ENCODE measurements at places on chromosomes 1 and 21.

- DNase-seq = no peak
These were observed 117.6 kb downstream of the PTGER3 start for GRCh38 chr1:70930062-70930461.

GRCh38 chr1:202568410-202568809 lies 141.8 kb downstream of the SYT2 start:
- DNase-seq = no peak

- no peak for DNase-seq
These were observed 2.6 kb upstream of the SH3GLB1 start for GRCh38 chr1:86701731-86702130.

DNA sequence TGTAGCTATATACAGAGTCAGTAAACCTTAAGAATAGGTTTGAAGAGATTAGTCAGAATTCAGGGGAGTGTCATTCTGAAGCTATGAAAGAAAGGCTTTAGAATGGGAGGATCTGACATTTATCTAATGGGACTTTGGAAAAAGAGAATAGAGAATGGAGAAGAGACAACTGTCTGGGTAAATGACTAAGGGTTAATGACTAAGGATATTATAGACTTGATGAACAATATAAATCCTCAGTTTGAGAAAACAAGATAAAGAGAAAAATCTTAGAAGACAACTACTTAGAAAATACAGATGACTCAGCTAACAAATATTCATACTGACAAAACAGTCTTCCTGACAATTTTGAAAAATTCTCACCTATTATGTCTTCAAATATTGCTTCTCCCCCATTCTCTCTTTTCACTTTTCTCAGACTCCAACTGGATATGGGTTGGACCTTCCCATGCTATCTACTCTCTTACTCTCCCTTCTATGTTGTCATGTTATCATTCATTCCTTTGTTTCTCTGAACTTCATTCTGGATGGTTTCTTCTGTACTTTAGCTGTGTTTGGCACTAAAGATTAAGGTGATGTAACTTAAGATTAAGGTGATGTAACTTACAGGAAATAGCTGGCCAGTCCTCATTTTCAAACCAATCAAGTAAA lies 20.4 kb downstream of the SLC16A1 start:
- DNase-seq = no peak

DNA sequence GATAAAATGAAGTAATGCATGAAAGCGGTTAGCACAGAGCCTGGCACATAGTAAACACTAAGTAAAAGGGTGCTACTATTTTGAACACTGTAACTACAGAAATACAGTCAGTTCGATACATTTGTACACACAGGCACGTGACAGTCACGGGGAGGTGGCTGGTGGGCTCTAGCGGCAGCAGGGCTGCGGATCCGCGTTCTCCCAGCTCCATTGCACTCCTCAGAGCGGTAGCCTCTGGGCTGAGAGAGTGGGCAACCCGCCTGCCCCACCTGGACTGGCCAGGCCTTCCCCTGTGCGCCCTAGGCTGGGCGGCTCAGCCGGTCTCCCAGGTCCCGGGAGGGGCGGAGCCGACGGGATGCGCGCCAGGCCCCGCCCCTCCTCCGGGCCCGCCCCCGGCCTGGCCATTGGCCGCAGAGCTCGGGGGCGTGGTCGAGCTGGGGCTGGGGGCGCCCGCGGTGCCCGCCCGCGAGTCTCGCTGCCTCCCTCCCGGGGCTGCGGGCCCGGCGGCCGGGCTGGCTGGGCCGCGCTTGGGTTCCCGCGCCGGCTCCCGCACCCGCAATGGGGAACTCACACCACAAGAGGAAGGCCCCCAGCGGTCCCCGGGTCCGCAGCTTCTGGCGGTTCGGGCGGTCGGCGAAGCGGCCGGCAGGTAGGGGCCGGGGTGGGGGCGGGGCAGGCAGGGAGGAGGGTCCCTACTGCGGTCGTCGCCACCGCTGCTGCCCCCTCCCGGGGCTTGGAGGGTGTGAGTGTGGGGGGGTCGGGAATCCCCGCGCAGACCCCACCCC lies 51.2 kb upstream of the SYNC start:
- DNase-seq = no peak

GRCh38 chr1:238562341-238562740 lies 671.6 kb upstream of the ZP4 start:
- DNase-seq = no peak

GRCh38 chr1:87665151-87665550 lies 336.5 kb downstream of the LMO4 start:
- DNase-seq = no peak

- no peak for DNase-seq
These were observed 6.0 kb upstream of the RGS4 start for GRCh38 chr1:163063143-163063542.

DNA sequence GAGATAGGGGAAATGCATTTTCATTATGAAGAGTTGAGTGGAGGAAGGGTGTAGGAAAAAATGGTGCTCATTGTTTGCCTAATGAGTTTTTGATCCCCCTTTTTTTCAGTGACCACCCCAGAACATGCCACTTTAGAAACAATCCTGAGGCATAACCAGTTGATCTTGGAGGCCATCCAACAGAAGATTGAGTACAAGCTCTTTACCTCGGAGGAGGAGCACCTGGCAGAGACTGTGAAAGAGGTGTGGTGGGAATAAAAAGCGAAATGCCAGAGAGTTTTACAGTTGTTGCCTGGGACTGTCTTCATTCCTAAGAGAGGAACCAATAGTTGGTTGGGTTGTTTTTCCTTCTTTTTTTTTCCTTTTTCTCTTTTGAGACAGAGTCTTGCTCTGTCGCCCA lies 54.3 kb upstream of the EPHA8 start:
- no peak for DNase-seq

DNA sequence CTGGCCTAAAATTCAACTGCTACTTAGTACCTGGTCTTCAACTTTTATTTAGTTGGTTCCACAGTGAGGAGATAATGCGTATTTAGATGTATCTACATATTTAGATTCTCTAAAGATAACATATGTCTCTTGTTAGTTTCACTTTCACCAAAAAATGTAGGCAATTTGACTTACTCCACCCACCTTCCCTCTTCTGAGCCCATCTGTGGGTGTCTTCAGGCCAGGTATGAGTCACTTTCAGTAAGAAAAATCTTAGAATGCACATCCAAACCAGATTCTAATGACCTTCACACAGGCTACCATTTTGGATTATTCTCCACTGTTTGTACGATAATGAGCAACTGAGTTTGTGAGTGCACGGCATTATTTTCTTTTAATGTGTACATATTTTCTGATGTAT lies 501.7 kb downstream of the NEGR1 start:
- no peak for DNase-seq

- no peak for DNase-seq
These were observed 2.4 kb downstream of the GPR157 start for GRCh38 chr1:9126511-9126910.

DNA sequence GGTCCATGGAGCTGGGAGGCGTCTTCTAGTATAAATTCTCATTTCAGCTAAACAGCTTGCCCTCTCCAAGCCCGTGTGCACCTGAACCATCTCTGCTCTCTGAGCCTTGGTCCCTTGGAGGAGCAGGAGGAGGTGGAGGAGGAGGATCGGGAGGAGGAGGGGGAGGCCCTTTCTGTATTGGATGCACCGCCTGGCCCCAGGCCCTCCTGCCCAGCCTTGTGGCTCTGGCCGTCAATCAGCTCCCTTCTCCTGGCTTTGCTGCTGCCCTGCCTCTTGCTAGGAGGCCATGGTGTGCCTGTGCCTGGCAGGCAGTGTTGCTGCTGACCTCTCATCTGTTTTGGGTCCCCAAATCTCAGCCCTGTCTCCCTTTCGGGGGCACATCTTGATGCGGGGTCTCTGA lies 9.0 kb downstream of the COL18A1 start:
- DNase-seq = no peak

DNA sequence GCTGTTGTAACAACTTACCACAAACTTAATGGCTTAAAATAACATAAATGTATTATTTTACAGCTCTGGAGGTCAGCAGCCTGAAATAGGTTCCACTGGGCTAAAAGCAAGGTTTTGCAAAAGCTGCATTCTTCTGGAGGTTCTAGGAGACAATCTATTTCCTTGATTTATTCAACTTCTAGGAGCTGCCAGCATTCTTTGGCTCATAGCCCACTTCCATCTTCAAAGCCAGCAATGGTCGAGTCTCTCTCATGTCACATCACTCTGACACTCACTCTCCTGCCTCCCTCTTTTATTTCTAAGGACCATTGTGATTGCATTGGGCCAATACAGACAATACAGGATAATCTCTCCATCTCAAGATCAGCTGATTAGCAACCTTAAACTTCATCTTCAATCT lies 15.1 kb upstream of the FOXJ3 start:
- DNase-seq = no peak

DNA sequence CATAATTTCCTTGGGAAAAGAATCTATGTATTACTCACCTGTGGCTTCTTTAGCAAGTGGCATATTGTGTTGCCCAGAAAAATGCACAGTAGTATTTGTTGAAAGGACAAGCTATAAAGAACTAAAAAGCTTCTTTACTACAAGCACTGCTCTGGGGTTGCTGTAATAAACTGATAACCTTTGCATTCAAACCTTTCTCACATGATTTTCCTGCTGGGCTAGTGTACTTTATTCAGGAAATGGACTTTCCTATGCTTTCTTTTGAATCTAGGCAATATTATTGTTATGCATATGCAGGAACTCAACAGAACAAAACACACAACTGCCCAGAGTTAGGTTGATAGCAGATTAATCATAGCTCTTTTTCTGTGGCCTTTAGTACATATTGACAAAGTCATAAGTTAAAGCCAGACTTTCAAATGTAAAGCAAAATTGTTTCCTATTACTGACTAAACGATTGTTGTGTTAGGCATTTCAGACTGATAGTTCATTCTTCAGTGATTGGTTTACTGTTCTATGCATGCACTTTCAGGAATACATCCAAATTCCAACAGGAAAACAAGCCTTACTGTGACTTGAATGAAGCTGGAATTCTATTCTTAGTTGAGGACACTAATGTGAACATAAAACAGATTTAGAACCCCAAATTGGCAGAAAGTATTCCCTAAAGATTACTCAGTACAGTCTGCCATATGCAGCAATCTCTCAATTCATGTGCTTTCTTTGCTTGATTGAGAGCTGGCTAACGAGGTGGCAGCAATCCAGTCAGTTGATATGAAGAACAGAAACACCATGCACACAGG lies 564.3 kb upstream of the NEGR1 start:
- DNase-seq = no peak

DNA sequence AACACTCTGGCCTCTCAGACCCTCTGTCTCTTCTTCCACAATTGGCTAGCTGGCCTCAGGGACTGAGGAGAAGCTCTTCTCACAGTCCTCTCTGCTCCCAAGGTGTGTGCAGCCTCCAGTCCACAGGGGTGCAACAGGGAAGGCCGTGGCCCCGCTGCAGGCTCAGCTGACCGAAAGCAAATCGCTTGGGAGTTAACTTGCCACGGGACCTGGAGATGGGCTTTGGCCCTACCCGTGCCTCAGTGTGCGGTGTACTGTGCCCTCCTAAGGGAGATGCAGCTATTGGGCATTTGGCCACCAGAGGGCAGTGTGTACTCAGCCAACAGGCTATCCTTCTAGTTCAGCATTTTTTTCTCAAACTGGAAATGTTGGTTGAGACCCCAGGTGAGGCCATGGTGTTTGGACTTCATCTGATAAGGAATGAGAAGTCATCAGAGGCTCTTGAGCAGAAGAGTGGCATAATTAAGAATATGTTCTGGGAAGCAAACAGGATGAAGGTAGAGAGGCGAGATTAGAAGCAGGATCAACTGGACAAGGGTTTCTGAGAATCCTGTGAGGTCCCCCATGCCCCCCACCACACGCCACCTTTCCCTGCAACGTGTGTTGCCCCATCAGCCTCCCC lies 42.5 kb upstream of the TMEM125 start:
- peak; percentile 6 for DNase-seq

GRCh38 chr1:99645203-99645602 lies 710 bp upstream of the PALMD start:
- no peak for DNase-seq

- no peak for DNase-seq
These were observed 4.4 kb upstream of the MAPKAPK2 start for GRCh38 chr1:206680279-206680678.

GRCh38 chr1:38915352-38915948 lies 26.2 kb downstream of the RHBDL2 start:
- DNase-seq = no peak

- DNase-seq = no peak
These were observed 39.8 kb downstream of the TBX15 start for GRCh38 chr1:118948351-118948750.

DNA sequence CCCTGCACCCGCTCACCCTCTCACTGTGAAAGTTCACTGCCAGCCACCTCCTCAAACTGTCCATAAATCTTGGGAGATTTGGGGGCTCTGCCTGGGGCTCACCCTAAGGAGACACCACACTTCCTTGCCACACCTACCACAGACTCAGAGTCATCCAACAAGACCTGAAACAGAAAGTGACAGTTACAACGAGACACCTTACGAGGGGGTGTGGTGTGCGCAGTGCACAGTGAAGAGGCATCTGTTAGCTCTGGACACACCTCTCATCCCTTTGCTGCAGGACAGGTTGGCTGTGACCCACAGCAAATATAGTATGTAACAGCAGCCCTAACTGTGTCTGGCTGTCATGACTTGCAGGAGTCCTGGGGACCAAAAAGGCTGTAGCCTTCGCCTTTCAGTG lies 190.2 kb downstream of the NR5A2 start:
- DNase-seq = no peak

GRCh38 chr1:18556364-18556763 lies 74.3 kb upstream of the PAX7 start:
- no peak for DNase-seq

DNA sequence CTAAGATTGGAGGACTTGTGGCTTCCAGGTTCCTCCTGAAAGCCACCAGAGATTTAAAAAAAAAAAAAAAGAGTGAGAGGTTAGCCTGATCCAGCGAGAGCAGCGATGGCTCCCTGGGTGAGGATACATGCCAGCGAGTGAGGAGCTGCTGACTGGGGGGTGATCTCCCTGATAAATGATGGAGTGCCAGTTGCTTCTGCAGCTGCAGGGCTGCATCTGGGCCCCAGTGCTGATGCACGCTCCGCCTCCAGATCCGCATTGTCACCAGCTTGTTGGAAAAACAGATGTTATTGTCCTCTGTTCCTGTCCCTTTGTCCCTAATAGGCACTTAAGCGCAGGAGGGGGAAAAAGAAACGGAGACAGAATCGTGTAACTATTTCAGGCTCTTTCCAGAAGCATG lies 28.6 kb downstream of the UBIAD1 start:
- no peak for DNase-seq

DNA sequence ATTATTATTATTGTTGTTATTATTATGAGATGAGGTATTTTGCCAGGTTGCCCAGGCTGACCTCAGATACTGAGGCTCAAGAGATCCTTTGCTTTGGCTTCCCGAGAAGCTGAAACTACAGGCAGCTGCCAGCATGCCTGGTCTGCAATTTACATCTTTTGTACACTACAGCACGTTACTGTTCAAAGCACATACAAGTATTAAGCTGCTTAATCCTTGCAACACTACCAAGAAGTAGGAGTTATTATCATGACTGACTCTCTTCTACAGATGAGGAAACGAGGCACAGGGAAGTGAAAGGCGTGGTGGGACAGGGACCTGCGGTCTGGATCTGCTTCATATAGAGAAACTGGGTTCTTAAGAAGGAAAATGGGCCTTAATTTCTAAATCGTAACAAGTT lies 11.6 kb downstream of the ERG start:
- no peak for DNase-seq
